ENCODE measurements at places on chromosomes 2 and 18. TPM values are rescaled to one million over a fixed set of nuclear protein-coding genes. Genes with fewer than 3 reads are reported as not detected.
A peak's percentile ranks its signal among the peaks of the same experiment; 100 is the strongest.

- no peak for DNase-seq
Measured at GRCh38 chr18:63144748-63145147, 174.8 kb downstream of the BCL2 start.

DNA sequence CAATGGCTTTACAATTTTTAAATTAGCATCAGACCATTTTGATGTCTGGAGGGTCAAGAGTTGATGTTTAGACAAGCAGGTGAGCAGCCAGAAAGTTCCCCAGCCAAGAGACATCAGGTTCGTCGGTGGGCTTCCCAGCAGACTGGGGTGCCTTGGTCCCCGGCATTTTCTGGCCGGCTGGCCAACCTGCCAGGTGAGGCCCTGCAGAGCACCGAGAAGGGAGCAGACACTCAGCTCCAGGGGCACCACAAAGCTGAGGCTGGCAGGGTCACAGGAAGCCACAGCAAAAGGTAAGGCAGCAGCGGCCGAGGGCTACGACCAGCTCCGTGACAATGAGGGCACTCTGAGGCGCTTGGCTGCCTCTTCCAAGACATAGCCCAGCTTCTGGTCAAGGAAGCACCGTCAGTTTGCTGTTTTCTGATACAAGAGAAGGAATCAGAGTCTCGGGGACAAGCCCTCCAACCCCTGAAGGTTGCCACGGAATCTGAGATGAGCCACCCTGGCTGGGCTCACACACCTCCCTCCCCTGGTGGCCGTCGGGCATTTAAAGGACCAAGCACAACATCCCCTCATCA is 229.0 kb downstream of the MGAT5 start:
- no peak for DNase-seq

GRCh38 chr2:117967977-117968718 is 45.7 kb downstream of the CCDC93 start:
- no peak for DNase-seq

- DNase-seq = no peak
Measured at GRCh38 chr2:108982259-108982679, 6.8 kb downstream of the EDAR start.

DNA sequence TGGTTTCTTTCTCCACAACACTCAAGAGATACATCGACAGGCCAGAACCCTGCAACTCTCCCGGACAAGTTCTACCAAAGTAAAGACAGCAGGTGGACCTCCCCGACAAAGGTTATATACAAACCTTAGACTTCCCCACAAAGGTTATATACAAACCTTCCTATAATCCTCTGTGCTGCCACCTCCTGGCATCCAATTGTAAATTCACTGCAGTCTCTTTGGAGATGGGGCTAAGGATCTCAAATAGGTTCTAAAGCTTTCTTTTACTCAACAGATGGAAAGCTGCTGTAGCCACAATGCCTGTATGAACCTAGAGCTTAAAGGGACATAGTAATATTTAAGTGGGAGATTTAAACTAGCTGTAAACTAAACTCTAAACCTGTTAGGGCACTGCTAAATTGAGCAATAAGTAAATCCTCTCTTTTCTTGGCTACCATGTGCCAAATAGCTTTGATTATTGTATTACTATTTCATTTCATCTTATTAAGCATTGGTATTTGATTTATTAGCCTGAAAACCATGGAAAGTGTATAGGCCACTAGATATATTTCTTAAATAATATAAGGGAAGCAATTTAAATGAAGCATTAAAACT is 9.8 kb upstream of the MREG start:
- no peak for DNase-seq

GRCh38 chr18:28113271-28114029 is 63.5 kb downstream of the CDH2 start:
- DNase-seq = no peak

The CNDP1 gene
- total RNA-seq = 0.16 TPM

DNA sequence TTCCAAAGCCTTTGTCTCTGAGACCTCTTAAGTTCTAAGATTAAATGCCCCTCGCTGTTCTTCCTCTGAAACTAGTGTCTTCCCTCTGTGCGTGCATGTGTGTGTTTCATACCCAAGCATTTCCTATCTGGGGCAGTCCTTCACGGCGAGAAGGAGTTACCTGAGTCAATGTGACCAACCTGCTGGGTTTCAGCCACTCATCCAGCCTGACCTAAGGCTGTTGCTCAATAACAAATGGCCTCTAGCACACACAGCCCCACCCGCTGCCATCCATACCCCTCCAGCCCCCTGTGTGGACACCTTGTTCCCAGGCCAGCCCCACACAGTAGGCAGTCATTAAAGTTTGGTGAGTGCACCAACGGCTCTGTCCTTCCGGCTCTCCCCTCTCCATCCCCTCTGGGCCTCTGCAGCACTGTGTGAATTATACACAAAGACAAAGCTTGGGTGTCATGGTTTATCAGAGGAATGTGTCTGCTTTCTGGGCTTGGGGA is 53.8 kb upstream of the FOSL2 start:
- no peak for DNase-seq

DNA sequence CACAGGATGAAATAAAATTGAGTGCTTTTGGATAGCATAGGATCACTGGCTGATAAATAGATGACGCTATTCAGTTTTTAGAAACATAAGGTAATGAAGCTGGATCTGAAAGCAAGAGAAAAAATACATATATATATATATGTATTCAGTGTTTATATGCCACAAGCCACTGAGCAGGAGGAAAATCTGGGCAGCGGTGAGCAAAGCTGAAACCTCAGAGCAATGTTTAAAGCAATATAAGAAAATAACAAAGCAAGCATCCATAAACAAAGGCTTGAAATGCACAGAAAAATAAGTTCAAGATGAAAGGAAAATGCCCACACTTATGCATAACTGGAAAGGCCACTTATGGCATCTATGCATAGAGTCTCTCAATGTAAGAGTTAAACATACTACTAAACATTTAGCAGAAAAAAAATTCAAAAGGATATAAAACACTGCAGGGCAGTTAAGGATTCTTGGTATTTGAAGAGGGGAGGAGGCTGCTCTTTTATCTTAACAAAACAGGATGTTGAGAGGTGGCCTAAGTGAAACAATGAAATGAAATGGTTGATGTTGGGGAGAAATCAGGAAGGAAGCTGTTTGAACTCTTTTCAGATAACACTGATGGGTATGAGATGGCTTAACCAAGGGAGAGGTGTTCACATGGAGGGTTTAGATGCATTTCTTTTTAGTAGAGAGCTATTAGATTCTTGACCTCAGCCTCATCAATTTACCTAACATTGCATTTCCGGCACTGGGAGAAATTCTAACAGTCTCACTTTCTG is 129.1 kb downstream of the ARHGAP15 start:
- DNase-seq = no peak

GRCh38 chr18:21593540-21594257 is 6.8 kb downstream of the ESCO1 start:
- DNase-seq = no peak

DNA sequence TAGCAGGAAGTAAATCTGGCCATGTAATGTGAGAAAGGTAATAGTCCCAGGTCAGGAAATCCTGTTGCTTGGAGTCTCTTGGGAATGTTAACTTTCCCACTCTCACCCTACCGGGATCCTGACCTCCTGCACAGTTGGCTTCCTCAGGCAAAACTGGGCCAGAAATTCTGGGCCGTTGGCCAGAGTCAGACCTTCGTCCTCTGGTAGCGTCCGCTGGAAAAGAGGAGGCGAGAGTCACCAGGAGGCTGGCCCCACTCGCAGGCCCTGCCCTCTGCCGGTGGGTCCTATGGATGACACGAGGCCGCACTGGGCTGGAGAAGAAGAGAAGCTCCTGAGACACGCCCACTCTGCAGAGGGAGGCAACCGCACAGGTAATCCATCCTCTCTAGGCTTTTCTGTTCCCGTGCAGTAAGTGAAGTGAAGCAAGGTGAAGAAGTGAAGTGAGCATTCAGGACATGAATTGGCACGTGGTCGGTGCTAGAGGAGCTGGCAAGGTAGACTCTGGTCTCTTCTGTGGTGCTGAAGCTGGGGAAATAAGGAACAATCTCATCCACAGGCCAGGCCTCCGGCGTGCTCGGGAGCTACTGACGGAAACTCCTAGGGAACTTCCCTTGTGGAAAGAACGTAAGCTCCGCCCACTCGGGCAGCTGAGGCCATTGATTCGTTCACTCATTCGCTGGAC is 182.7 kb upstream of the GLI2 start:
- DNase-seq = peak; percentile 9

- DNase-seq = no peak
Measured at GRCh38 chr2:205199165-205199850, 483.0 kb upstream of the NRP2 start.

GRCh38 chr2:58865436-58865835 is 624.3 kb upstream of the FANCL start:
- DNase-seq = no peak

GRCh38 chr18:6672821-6673308 is 56.7 kb upstream of the ARHGAP28 start:
- no peak for DNase-seq

The CDH20 gene
- 7.3 TPM for total RNA-seq

GRCh38 chr2:133968446-133968845 is 285.4 kb upstream of the MGAT5 start:
- DNase-seq = no peak

DNA sequence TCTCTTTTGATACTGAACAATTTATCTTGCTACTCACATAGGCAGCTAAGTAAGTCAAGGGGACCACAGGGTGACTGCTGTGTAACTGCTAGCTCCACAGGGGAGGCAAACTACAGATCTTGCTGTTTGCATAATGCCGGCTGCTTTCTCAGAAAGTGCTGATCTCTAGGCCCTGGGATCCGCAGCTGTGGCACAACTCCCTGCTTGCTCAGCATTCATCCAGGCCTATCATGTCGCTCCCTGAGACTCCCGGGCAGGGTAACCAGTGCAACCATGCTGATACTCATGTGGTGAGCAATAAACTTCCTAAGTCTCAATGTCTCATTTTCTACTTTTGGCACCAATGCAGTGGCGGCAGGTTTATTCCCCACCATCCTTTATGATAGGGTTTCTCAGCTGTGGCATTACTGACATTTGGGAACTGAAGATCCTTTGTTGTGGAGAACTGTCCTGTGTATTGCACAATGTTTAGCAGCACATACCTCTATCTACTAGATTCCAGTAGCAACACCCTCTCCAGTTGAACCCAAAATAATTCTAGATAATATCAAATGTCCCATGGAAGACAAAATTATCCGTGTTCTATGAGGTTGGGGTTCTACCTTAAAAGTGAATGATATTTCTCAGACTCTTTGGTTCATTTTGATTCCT is 1101.3 kb downstream of the LRP1B start:
- no peak for DNase-seq

DNA sequence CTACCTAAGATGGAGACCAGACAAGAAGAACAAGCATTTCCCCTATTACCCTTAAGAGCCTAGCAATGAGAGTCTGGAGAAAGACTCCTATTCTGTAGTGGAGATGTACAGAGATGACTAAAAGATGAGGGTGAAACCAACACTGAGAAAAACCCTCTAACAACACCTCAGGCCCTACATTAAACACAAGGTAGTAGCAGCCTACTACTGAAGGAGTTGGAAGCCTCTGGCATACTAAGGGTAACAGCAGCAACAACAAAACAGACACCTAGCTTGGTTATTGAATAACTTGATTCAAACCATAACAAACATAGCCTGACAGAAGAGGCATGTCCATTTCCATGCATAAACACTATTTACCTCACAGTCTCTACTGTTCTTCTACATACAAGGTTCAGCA is 60.5 kb downstream of the UGP2 start:
- no peak for DNase-seq

DNA sequence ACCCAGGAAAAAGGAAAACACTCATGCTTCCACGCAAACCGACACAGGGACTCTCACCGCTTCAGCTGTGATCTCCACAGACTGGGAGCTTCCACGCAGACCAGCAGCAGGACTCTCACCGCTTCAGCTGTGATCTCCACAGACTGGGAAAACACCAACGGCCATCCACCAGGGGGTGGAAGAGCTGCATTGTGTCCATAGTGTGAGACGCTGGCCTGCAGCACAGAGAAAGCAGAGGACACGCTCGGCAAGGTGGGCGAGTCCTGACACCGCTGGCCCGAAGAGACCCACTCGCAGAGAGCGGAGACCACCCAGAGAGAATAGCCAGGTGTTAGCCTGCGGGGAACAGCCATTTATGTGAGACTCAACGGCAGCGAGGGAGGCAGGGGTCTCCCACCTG is 42.5 kb upstream of the NFATC1 start:
- no peak for DNase-seq

DNA sequence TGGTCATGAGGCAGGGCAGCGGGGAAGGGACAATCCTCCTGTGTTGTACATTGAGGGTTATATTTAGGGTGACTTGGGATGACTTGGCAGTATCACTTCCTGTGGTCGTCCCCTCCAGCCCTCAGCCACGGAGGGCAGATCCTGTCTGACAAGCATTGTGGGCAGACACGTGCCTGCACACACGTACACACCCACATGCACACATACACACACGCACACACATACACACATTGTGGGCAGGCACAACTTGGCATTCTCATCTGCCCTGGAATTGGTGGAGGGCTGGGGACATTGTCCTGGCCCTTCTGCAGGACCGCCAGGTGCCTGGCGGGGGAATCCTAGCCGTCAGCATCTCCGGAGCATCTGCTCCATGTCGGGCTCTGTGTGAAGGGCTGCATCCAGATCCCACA is 47.6 kb downstream of the ODC1 start:
- no peak for DNase-seq

- DNase-seq = no peak
Measured at GRCh38 chr2:38584881-38585280, 17.8 kb downstream of the HNRNPLL start.

DNA sequence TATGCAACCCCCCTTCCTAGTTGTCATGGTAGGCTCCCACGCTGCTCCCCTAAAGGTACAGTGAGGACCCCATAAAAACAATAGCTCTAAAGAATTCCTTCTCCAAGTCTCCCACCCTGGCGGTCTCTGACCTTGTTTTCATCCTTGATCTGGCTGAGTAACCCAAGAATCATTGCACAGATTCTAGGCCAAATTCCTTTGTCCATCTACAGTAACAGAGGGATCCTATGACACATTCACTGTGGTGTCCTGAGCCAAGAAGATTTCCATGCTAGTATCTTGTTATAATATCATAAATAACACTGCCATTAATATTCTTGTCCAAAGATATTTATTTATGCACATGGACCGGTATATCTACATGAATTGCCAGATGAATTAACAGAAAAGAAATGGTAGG is 240.2 kb downstream of the CYP26B1 start:
- DNase-seq = no peak

The DNAJB2 gene
- 73.2 TPM for total RNA-seq
